GM12878 (cell line): ENCODE measurements at places on chromosomes 3 and 15. TPM values are rescaled to one million over a fixed set of nuclear protein-coding genes. Genes with fewer than 3 reads are reported as not detected.

GRCh38 chr15:101167753-101168462 lies 83.9 kb downstream of the CHSY1 start:
- DNase-seq, result no peak

DNA sequence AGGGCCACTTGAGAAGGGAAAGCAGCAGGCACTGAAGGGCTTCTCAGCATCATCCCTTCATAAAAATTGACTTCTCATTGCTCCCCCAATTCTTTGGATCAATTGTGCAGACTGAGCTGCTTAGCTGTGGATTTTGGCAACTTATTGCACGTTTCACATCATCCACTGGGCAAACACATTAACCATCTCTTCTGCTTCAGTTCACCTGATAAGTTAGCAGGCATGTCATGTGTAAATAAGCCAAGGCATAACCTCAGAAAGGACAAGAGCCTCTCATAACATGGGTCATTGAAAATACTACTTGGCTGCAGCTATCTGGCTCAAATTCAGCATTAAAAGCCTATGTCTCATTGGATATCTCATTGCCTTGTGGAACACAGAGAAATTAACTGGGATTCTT lies 366.5 kb downstream of the LRRC3B start:
- DNase-seq, result no peak

GRCh38 chr3:8982509-8982908 lies 19.2 kb upstream of the RAD18 start:
- no peak for DNase-seq

GRCh38 chr3:113573728-113574127 lies 41.4 kb downstream of the SIDT1 start:
- DNase-seq, result no peak

DNA sequence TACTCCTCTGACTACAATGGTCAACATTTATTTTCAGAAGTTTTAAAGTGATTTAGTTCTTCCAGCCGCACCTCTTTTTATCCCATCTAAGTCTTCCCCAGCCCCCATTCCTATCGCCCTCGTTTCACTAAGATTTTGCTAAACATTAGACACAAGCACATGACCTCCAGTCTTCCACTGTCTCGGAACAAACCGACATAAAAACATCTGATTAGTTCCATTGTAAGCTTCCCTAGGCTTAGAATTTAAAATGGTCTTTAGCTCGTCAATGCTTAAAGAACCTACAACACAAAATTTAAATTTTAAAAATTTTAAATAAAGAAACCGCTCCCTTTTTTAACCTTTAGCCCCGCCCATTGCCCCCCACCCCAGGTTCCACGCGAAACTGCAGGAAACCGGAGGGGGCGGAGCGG lies 284 bp upstream of the TSC22D2 start:
- no peak for DNase-seq

CCDC39 gene
- total RNA-seq, result 0.43 and 0.44 TPM in 2 replicates

WDR93 gene
- not detected in 2 replicates for total RNA-seq

ZNF860 gene
- not detected in 2 replicates for total RNA-seq
